ENCODE measurements at places on chromosomes 4 and X.

DNA sequence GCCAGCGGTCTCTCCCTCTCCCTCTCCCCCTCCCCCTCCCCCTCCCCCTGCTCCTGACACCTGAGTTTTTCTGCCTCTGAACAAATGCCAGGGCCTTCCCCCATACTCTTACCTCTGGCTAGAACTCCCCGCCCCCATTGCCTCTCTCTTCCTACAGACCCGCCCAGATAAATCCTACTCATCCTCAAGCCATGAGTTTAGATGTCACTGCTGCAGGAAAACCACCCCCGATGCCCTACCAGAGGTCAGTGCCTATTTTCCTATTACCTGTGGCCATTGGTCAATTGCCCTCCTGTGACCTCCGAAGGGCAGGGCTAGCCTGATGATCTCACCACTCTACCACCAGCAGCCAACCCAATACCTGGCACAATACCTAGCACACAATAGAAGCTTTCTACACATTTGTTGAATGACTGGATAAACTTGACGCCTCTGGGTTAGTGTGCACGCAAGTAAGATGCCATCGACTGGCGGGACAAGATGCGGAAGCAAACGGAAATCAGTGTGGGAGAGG, 43.7 kb downstream of the SLC2A9 start:
- no peak for DNase-seq

DNA sequence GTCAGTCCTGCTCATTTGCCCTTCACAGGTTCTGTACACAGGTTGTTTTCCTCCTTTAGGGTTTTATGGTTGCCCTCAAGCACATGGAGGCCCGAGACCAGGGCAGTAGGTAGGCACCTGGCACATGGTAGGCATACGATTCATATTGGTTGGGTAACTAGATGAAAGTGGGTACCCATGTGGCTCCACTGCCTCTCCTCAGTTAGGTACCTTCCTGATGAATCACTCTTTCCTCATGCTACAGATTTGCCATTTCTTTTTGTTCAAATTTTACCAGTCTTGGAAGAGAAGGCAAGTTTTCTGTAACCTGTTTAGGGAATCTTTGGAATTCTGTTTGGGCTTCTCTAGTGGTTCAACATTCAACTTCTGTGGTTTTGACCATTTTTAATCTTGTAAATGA, 121.3 kb downstream of the FHIP1A start:
- DNase-seq = no peak

GRCh38 chrX:116462822-116463221, at the start of gene CT83:
CT83 (minus strand) TSS chrX:116462976; CDS start chrX:116462856, 120 bp downstream.
- no peak for DNase-seq

- no peak for DNase-seq
Observed at GRCh38 chr4:177225605-177226004, 84.1 kb upstream of the NEIL3 start.

DNA sequence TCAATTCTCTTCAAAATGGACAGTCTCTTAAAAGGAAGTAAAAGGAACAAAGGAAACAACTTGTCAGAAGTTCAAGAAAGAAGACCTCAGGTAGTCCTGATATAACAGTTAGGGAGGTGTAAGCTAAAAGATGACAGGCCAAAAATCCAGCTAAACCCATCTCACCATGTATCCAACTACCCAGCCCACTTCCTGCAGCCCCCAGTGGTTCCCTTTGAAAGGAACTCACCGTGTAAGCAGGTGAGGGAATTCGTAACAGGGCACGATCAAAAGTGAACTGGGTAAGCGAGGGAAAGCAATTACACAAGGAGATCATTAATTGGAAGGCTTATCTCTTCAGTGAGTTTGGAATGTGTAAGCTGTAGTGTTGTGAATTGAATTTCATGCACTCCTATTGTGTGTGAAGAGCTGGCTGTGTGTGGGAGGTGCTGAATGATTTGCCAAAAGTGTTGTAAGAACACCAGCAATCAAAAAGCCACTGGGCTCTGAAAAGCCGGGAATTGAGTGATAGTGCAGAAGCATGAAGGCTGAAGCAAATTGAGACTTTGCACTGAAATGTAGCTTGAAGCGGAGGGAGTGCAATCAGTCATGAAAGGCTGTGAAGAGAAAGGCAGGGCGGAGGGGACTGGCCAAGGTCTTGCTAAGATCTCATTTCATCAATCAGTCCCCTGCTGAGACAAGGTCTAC, 914.2 kb upstream of the LCORL start:
- DNase-seq = no peak

- no peak for DNase-seq
Observed at GRCh38 chr4:76546759-76547742, 112.0 kb downstream of the SHROOM3 start.
